IMR-90 (cell line): ENCODE measurements at places on chromosomes 5 and 9. TPM values are rescaled to one million over a fixed set of nuclear protein-coding genes. Genes with fewer than 3 reads are reported as not detected.

BAAT gene
- total RNA-seq = under 0.01 TPM in 1 of 2 replicates, not detected in the other

IL4 gene
- not detected in 2 replicates for total RNA-seq

SLC6A7 gene
- total RNA-seq = under 0.01 TPM in 1 of 2 replicates, not detected in the other

TAF1L gene
- under 0.01 TPM in 1 of 2 replicates, not detected in the other for total RNA-seq

SARDH gene
- total RNA-seq = 4.7 and 5.0 TPM in 2 replicates
